Stimulated activated CD8-positive, alpha-beta memory T cell treated with anti-CD3 and anti-CD28 coated beads, Interleukin-12 subunit alpha, Interleukin-12 subunit beta, amount 100 ng/mL, for 4 hours (primary cell): ENCODE measurements at places on chromosomes 6 and 20.

DNA sequence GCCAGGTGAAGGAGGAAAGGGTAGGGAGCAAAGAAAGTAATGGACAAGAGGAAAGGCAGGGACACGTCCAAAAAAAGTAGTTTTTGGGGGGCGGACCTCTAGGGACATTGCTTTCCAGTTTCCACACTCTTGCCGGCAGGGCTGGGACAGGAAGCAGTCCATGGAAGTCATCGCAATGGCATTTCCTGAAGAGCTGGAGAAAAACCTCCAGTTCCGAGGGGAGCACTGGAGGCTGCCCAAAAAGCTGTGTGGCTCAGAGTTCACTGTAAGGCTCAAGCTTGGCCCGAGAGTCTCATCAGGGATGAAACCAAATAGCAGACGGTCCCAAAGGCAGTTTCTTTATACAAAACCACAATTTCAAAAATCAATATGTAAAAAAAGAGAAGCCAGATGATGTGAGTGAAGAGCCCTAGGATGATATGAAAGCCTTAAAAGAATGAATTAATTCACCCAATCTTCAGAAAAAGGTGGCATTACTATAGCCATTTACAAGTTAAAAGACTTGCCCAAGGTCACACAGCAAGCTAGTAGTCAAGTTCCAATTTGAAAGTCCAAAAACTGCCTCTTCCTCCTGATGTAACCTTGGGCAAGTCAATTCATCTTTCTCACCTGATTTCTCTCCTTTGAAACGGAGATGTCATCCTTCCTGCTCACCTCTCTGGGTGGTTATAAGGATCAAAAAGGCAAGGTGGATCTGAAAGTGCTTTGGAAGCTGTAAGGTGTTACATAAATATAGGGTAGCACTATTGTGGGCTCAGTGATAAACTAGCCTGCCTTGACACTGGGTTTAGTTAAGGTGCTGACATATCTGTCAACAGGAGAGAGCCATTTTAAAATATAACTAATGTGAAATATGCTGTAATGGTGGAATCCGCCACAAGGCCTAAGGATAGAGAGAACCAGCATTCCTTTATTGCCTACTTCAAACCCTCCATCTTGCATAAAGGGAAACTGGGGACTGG is 9.1 kb downstream of the BCL2L1 start:
- DNase-seq = no peak

GRCh38 chr6:127482325-127482724 is 23.1 kb upstream of the KIAA0408 start:
- DNase-seq = no peak

GRCh38 chr6:145090801-145091585 is 644.3 kb downstream of the EPM2A start:
- no peak for DNase-seq

DNA sequence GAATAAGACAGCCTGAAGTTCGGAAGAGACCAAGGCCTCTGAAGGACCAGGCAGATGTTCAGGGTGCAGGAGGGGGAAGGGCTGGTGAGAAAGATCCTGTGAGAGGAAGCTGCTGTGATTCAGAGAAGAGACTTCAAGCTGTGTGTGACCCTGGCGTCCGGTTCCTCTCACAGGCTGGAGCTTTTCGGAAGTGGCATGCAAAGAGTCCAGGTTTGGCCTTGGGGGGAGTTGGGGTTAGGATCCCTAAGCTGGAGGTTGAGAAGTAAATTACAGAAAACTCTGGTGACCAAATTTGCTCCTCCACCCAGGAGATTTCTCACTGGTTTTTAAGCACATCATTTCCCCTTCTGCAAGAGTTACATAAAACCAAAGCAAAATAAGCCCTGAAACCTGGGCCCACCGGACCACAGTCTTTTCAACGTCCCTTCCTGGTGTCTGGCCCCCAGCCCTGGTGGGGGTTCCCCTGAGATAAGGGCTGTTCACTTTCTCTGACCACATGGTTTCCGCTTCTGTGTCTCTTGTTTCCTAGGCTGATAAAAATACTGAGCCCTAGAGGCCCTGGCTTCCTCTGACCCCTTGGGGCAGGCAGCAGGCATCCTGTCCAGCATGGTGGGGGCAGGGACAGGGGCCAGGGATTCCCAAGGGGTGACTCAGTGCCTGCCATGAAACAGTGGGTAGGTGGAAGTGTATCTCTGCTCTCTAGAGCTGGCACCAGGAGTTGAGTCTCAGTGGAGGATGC is 12.0 kb upstream of the LTA start:
- DNase-seq = no peak

- no peak for DNase-seq
These were observed 48.9 kb downstream of the SNX14 start for GRCh38 chr6:85544776-85545175.

DNA sequence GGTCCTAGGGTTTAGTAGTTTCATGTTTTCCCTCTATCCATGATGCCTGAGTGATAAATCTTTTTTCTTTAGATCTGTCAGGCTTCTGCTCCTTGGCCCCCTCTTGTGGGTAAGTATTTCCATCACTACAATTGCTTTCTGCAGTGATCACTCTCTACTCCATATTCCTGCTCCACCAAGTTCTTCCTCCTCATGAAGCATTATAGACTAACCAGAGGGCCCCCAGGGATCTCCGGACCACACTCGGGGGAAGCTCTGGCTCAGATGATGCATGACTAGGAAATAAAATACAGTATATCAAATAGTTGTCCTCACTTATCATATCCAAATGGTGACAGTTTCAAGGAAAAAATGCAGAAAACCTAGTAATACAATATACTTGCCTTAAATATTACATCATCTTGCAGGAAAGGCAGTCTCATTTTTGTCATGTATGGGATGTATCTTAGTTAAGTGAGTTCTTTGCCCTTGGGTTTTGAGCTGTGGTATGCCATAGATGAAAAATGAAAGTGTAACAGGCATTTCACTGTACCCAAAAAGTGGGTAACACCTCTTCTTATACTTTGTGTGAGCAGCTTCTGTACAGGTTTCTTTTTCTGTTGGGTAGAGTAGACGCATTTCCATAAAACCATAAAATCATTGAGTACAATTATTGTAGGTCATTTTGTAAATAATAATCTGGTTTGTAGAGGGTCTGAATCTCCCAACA is 200.9 kb upstream of the EYA4 start:
- DNase-seq = no peak

DNA sequence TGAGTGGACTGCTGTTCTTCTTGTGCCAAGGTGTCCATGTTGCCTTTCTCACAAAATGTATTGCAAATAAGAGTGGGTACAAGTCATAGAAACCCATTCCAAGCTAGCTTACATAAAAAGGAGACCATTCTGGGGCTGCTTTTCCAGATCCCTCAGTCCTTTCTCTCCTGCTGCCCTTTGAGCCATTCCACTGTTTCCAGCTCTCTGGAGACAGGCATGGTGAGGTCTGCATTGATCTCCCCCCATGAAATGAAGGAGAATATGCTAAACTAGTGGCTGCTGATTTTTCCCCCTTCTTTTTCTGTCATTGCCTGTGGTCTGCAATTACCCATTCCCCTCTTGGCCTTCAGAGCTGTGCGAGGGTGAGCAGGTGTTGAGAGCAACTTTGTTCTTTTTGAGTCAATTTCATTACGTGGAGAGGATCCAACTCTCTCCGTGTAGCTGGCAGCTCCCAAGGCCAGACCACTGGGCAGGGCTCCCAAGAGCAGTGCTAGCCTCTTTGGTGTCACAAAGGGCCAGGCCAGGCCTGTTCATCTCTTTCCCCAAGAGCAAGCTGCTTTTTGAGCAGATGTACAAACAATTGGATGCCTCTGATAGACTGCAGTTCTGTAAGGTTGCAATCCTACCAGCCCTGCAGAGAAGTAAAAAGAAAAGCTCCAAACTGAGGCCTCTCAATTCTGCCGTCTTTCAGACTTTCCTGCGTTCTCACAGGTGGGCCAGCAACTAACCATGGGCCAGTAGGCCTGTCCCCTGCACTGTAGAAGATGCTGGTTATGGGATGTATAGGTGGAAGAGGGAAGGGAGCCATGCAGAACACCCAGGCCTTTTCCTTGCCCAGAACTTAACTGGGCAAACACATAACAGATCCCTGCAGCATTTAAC is 96.1 kb upstream of the ARMC2 start:
- DNase-seq = no peak
